ENCODE measurements at places on chromosomes 11 and 22.
A peak's percentile ranks its signal among the peaks of the same experiment; 100 is the strongest.

- no peak for DNase-seq
Measured at GRCh38 chr11:130691581-130691980, 224.7 kb downstream of the SNX19 start.

- no peak for DNase-seq
Measured at GRCh38 chr11:121323046-121323607, 30.6 kb downstream of the SC5D start.

DNA sequence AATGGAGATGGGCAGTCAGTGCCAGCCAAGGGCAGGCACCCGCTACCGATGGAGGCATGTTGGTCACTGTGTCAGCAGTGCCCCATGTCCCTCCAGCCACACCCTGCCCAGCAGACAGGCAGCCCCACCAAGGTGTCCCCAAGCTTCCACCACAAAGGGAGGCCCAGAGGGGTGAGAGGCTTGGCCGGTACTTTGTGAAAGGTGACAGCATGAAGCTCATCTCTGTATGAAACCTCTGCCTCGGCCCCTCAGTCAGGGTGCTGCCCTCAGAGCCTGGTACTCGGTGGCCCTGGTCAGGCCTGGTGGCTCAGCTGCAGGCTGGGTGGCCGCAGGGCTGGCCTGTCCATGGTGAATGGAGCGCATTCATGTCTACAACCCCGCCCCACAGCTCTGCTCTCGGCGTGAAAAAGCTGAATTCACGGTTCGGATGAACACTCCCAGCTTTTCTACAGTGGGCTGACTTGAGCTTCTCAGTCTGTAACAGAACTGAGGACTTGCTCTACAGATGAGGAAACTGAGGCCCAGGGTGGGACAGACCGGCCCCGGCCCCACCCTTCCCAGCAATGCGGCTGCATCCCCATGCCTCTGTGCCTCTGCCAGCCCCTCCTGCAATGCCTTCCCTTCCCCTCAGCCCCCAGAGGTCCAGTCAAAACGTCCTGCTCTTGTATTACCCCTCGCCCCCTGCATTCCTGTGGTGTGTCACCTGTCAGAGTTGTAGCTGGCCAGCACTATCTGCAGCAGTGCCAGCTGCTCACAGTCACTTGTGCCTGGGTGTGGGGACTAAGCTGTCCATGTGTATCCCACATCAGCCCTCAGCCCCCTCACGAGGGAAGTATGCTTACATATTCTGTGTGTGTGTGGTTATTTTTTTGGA, 27.7 kb downstream of the RSPH14 start:
- no peak for DNase-seq

GRCh38 chr11:22130462-22131053, 62.3 kb upstream of the ANO5 start:
- peak; percentile 5 for DNase-seq

DNA sequence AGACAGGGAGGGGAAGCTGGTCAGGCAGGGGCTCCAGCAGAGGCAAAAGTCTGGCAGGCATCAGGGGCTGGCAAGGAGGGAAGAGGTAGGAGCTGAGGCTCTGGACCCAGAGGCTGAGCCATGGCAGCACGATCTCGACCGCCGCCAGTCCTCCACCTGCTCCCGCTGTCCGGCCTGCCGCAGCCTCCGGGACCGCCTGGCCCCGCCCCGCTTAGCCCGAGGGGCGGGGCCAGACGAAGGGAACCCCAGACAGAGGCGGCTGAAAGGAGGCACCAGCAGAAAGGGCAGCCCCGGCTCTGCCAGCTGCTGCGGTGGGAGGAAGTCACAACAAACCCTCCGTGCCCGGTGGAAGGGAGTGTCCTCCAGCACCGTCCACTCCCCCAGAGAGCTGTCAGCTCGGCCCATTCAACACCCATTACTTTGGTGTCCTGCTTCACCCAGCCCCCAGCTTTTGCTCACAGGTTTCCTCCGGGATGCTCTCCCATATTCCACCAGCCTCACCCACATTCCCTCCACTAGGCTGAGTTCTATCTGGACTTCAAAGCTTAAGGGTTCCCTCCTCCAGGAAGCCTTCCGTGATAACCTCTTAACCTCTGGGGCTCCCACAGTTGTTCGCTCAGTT, at the start of gene MFNG:
Gene MFNG (minus strand): TSS at position 161 of the 622 bp plus-strand sequence. CDS start 207 bp downstream, outside the sequence.
- peak; percentile 94 for DNase-seq

- DNase-seq: no peak
Measured at GRCh38 chr11:114821621-114822412, 143.5 kb downstream of the NXPE2 start.

DNA sequence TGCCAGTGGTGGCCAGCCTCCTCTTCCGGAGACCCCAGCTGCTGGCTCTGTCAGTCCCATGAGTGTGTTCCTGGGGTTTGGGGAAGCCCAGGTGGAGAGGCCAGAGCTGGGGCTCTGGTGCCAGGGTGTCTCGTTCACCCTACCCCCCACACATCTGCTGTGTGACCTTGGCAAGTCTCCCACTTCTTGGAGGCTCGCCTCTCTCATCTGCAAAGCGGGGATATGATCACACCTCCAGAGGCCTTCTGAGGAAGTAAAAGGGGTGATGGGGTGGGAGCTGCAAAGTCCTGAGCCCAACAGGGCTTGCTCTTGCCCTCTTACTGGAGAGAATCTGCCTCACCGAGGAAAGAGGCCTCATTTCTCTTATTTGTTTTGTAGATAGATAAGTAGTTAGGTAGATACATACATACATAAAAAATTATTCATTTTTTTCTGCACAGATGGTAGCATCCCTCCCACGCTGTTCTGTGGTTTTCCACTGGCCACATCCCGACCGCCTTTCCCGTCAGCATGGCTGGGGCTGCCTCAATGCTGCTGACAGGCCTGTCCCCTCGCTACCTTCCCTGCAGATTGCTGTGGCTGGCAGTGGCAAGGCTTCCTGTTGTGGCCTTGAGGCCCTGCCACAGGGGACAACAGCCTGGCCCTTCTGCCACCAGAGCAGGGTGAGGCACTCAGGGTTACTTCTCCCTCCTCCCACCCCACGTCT, 23.9 kb downstream of the MYO7A start:
- no peak for DNase-seq

GRCh38 chr22:44365832-44366231, 53.1 kb upstream of the SHISAL1 start:
- DNase-seq: no peak

GRCh38 chr11:1130276-1131032, 27.3 kb upstream of the MUC5AC start:
- peak; percentile 20 for DNase-seq

GRCh38 chr11:95584180-95584579, 205.4 kb downstream of the FAM76B start:
- DNase-seq: no peak

- DNase-seq: no peak
Measured at GRCh38 chr11:86736291-86737143, 63.8 kb upstream of the PRSS23 start.

GRCh38 chr11:13465909-13466371, 2.9 kb upstream of the BTBD10 start:
- DNase-seq: peak; percentile 39

- DNase-seq: no peak
Measured at GRCh38 chr11:119403021-119403420, 20.0 kb downstream of the THY1 start.

GRCh38 chr11:110838808-110839207, 126.6 kb upstream of the ARHGAP20 start:
- DNase-seq: no peak

GRCh38 chr11:130462101-130462885, 13.8 kb downstream of the ADAMTS15 start:
- no peak for DNase-seq

GRCh38 chr11:128582496-128583366, 4.6 kb downstream of the ETS1 start:
- no peak for DNase-seq

GRCh38 chr11:83105168-83105567, 33.5 kb upstream of the RAB30 start:
- DNase-seq: no peak

GRCh38 chr11:110026858-110027626, 66.2 kb upstream of the ZC3H12C start:
- peak; percentile 76 for DNase-seq

GRCh38 chr22:47201186-47201995, 438.9 kb downstream of the TBC1D22A start:
- no peak for DNase-seq

DNA sequence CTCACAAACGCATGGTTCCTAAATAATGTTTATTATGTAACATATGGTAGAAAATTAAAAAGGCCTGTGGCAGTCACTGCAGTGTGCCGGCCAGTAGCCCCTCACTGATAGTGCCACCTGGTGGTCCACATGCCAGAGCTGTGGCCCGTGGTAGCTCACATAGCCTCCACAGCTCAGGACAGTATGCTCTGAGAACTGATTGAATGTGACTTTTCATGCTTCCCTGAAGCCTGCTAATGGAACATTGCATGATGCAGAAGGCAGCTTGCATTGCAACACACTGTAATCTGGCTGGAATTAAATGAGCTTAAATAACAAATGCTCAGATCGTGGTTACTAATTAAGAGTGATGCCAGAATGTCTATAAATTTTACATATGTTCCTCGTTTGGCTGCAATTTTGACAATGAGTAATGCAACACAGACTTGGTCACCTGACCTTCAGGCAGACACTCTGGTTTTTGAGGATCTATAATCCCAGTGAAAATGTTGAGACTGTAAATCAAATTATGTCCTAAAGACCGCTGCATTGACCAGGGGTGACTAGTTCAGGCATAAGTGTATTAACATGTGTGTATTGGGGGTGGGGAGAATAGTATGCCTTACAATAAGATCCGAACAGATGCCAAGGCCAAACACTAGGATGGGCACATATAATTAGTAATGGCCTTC, 566.4 kb downstream of the METTL15 start:
- DNase-seq: peak; percentile 4

- no peak for DNase-seq
Measured at GRCh38 chr11:103948187-103948763, 88.2 kb upstream of the DDI1 start.

DNA sequence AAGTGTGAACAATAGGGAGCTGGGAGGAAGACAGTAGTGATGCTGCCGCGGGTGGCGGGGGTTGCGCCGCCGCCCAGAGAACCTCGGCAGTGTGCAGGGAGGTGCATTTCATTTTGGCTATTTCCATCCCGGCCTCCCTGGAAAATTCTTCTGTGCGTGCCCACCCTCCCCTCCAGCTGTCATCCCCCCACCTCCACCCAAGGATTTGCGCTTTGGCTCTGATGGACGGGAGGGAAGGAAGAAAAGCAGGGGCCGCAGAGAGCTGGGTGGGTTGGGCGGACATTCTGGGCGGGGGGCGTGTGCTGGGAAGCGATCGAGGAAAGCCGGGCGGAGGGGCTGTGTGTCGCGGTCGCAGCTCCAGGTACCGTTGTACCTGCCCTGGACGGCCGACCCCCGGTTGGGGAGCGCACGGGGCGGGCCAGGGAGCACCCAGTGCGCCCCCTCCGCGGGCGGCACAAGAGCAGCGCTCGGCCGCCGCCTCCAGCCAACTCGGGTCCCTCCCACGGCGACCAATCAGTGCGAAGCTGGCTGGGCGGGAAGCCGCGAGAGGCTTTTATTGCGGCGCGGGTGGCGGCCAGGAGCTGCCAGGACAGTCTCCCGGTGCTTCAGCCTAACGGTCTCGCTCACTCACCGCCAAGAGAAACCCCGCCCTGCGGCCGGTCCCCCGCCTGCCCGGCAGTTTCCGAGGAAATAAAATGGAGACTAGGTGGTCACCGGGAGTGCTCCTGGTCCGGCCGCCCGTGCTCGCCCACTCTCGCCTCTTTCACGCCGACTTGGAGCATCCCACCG, 1.6 kb downstream of the NCAM1 start:
- peak; percentile 36 for DNase-seq

DNA sequence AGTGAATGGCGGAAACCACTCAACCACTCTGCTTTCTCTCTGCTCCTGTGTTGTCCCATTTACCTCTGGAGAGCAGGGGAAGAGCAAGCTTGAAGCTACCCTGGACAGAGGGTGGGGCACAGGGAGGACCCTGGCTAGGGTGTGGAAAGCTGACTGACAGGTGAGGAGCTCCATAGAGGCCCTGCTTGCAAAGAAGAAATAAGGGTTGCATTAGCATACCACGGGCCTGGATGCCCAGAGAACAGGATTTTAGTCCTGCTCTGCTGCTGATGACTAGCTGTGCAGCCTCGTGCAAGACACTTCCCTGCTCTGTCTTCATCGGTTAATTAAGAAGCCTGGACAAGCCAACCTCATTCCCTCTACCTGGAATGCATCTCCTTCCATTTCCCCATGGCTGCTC, 135.0 kb downstream of the BUD13 start:
- no peak for DNase-seq

DNA sequence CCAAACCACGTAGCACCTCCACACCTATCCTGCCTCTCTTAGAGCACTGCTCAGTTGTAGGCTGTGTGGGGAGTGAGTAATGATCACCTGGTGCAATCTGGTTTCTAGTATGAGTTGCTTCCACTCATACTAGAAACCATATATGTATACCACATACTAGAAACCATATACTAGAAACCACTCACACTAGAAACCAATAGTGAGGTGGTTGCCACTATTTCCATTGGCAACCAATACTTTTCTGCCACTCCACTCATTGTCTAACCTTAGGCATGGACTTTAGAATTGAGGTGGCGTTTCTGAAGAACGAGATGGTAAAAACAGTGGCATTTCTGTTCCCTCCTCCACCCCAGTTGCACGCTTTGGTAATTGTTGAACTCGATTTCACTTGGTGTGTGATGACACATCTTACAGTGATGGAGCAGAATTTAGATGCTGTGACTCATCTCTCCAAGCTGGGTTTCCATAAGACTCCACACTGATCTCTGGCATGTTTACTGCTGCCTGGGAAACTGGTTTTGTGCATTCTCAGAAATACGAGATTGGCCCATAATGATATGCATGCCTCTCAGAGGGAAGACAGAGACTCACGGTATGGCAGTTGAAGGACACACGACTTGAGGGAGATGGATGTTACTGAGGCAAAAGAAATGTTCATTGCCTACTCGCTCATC, 82.9 kb downstream of the KIRREL3 start:
- DNase-seq: no peak

- DNase-seq: peak; percentile 81
Measured at GRCh38 chr22:32796865-32797573, 4.5 kb upstream of the TIMP3 start.

- DNase-seq: no peak
Measured at GRCh38 chr11:111633248-111633647, 31.0 kb downstream of the SIK2 start.
